ENCODE measurements at places on chromosomes 2 and 18. TPM values are rescaled to one million over a fixed set of nuclear protein-coding genes. Genes with fewer than 3 reads are reported as not detected.

EML6 gene
- total RNA-seq: 0.34 TPM

ALK gene
- total RNA-seq: not detected

POTEJ gene
- not detected for total RNA-seq

UGT1A3 gene
- not detected for total RNA-seq

AQP12B gene
- not detected for total RNA-seq

CCDC85A gene
- 0.57 TPM for total RNA-seq

RGPD6 gene
- total RNA-seq: 6.6 TPM

ZCCHC2 gene
- total RNA-seq: 1.7 TPM

- DNase-seq: no peak
Measured at GRCh38 chr18:21759836-21760235, 19.2 kb downstream of the MIB1 start.

- DNase-seq: no peak
Measured at GRCh38 chr2:24482251-24482971, 8.6 kb upstream of the NCOA1 start.

- DNase-seq: peak; percentile 79
Measured at GRCh38 chr2:25431604-25432003, 89.9 kb upstream of the DNMT3A start.

DNA sequence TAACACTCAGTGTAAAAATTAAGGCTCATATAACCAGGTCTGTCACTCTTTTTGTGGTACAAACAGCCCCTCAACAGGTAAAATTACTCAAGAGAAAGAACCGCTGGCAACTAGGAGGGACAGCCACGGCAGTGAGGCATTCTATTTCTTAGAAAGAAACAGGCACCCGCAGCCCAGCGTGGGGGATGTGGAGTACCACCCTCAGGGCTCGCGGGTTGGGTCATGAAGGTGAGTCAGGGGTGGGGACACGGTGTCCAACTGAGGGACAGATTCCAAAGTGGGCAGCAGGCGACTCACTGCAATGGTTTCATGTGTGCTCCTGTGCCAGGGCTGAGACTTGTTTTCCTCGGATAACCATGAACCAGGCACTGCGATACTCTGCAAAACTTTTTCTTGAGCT, 129.4 kb downstream of the DTNB start:
- DNase-seq: no peak

GRCh38 chr2:174750923-174751441, 13.3 kb downstream of the CHRNA1 start:
- no peak for DNase-seq

- DNase-seq: no peak
Measured at GRCh38 chr2:162465430-162465829, 121.5 kb downstream of the GCA start.

All from LHCN-M2 (cell line).